HT-29 (cell line): ENCODE measurements at places on chromosomes 3 and 15. TPM values are rescaled to one million over a fixed set of nuclear protein-coding genes. Genes with fewer than 3 reads are reported as not detected.
A peak's percentile ranks its signal among the peaks of the same experiment; 100 is the strongest.

DNA sequence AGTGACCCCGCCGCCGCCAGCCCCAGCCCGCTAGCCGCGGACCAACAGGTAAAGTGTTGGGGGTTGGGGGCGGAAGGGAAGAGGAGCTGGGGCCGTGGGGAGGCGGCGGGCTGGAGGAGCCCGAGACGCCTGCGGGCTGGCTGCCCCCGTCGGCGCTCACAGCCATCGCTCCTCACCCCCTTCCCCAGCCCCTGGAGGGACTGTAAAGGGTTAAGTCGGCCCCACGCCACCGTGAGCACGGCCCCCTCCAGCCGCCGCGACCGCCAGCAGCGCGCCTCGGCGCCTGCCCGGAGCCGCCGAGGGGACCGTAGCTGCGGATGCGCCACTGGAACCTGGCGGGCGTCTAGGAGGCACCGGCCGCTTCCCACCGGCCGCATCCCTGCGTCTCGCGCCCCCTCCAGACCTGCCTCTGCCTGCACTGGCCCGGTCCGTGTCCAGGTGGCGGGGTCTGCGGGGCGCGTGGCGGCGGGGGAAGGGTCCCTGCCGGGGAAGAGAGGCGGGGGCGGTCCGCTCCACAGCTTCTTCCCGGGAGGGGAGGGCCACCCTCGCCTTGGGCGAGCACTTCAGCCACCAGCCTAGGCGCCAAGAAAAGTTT, 522 bp downstream of the MED12L start:
- no peak for DNase-seq

- DNase-seq: no peak
Measured at GRCh38 chr3:64290864-64291263, 65.6 kb upstream of the PRICKLE2 start.

- no peak for DNase-seq
Measured at GRCh38 chr15:76987896-76988860, 6.7 kb upstream of the PSTPIP1 start.

DNA sequence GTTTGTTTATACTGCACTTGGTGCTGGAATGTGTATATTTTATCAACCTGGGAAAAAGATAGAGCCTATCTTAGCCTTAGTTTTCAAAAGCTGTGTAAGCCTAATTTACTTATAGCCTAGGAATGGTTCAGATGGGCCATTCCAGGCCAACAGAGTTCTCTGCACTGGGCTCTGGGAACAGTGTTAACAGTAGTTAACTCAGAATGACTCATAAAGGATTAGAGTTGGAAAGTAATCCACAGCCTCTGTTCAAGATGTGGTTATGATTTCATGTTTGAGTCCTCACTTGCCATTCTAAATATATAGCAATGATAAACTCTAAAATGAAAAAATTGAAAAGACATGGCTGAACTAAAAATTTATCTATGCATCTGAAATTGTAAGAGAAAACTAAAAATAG, 22.6 kb upstream of the PEX5L start:
- DNase-seq: no peak

DNA sequence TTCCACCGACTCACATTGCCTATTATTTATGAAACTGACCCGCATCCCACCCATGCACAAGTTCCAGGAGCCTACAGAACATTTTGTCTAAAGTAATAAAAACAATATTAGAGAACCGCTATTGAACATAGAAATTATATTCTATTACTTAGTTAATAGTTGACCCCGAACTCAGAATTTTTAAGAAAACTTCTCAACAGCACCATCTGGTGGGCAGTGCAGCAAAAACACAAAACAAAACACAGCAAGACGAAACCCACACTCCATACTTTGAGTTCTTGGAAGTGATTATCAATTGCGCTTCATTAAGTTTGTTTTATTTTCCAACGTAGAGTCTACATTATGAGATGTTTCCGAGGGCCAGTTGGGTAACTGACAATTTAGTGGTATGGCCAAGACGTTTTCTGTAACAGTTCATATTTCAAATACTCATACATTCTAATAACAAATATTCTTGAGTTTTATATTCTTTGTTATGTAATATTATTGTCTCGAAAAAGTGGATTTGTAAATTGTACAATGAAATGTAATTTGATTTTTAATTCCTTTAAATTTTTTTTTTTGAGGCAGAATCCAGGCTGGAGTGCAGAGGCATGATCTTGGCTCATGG, 24.0 kb upstream of the C3orf70 start:
- DNase-seq: peak; percentile 58

DNA sequence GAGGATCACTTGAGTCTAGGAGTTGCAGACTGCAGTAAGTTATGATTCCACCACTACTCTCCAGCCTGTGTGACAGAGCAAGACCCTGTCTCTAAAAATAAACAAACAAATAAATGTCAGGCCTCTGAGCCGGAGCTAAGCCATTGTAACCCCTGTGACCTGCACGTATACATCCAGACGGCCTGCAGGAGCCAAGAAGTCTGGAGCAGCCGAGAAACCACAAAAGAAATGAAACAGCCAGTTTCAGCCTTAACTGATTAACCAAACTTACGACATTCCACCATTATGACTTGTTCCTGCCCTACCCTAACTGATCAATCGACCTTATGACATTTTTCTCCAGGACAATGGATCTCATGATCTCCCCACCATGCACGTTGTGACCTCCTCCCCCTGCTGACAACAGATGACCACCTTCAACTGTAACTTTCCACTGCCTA, 32.5 kb upstream of the ZKSCAN7 start:
- no peak for DNase-seq

DNA sequence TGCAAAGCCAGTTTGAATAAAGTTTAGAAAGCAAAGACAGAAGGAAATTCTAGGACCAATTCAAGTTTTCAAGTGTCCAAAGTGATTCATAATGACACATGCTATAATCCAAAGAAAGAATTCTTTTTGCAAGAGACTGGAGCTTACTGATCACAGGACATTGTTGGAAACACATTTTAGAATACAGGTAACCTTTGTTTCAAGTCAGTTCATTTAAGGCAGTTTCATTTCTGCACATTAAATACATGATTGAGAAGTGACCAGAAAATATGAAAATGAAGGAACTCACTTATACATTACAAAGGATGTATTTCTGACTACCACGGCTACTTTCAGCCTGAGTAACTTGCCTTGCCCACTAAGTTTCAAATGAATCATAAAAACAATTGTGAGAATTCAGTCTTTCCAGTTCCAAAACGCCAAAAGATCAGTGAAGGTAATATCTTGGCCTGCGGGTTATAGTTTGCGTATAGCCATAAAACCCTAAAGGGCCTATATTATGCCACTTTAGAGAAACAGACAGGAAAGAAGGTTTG, 48.7 kb downstream of the PRICKLE2 start:
- no peak for DNase-seq

- DNase-seq: peak; percentile 52
Measured at GRCh38 chr3:20197775-20198174, 11.8 kb upstream of the SGO1 start.

Gene ZNF80
- not detected in 2 replicates for total RNA-seq

Gene SEMA7A
- total RNA-seq: 1.1 and 1.3 TPM in 2 replicates

Gene GOLGA8O
- total RNA-seq: not detected in 2 replicates

Gene GRK7
- total RNA-seq: 0.03 TPM in 1 of 2 replicates, not detected in the other
